Fibroblast of the aortic adventitia (primary cell): ENCODE measurements at places on chromosomes 6 and 20. TPM values are rescaled to one million over a fixed set of nuclear protein-coding genes. Genes with fewer than 3 reads are reported as not detected.

The FAM217A gene
- total RNA-seq, result not detected in 2 replicates

The GPR6 gene
- not detected in 2 replicates for total RNA-seq

The NFATC2 gene
- total RNA-seq, result 0.36 and 0.41 TPM in 2 replicates

DNA sequence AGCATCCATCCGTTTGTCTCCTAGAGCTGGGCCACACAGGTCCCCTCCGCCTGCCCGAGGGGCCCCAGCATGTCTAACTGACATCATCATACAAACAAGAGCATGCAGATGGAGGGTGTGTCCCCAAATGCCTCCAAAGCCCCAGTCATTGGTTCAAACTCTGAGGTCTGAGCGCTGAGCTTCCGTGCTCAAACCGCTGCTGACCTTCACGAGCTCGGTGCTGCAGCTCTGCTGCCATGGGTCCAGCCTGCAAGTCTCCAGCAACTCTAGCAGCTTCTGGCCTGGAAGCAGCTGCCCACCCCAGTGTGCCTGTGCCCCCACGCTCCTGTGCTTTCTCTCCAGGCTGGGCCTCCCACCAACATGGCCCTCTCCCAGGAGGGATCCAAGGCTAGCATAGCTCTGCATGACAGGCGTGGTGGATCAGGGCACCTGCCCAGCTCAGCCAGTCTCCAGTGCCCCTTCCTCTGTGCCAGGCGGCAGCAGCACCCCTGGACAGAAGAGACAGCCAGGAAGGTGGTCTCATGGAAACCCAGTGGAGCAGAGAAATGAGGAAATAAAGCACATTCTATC is 131.6 kb upstream of the PMEPA1 start:
- no peak for DNase-seq
